Fibroblast of pulmonary artery (primary cell): ENCODE measurements at places on chromosomes 1 and 21.

DNA sequence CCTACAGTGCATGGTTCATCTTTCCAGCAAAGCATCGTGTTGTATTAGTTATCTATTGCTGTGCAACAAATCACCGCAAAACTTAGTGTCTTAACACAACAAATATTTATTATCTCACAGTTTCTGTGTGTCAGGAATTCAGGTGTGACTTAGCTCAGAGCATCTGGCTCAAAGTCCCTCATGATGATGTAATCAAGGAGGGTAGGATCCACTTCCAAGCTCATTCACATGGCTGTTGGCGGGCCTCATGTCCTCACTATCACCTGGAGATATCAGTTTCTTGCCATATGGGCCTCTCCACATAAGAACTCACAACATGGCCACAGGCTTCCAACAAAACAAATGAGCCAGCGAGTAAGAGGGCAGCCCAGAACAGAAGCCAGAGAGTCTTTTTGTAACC lies 135.6 kb upstream of the GJB5 start:
- DNase-seq = no peak

GRCh38 chr21:44886113-44887075 lies 12.9 kb upstream of the PTTG1IP start:
- DNase-seq = no peak

- DNase-seq = no peak
Measured at GRCh38 chr1:109765483-109765815, 1.7 kb upstream of the EPS8L3 start.

DNA sequence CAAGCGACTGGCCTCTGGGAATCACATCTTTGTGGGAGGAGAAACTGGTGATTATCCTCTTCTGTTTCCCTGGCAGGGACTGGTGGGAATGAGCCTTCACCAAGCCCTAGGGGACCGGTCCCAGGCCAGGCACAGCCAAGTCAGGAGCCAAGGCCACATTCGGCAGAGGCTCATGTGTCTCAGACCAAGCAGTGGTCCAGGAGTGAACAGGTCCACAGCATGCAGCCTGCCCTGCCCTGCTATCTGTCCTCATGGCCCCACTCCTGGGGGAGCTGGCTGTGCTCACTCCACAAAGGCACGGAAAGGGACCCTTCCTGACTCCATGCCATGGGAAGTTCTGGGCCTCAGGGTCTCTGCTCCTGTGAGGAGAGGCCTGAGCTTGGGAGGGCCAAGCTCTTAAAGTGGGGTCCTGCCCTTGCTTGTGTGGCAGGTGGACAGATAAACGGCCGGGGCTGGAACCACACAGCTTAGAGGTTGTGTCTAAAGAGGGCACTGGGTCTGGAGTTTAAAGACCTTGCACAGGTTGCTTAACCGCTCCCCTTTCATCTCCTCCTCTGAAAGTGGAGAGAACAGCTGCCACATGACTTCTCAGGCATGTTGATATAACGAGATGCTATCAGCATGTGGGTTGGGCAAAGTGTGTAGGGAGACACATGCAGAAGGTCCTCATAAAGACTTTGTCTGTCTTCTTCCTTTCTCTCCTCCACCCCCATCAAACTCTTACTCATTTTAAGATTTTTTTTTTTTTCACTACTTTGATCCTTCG lies 57.5 kb downstream of the CASQ2 start:
- DNase-seq = no peak

DNA sequence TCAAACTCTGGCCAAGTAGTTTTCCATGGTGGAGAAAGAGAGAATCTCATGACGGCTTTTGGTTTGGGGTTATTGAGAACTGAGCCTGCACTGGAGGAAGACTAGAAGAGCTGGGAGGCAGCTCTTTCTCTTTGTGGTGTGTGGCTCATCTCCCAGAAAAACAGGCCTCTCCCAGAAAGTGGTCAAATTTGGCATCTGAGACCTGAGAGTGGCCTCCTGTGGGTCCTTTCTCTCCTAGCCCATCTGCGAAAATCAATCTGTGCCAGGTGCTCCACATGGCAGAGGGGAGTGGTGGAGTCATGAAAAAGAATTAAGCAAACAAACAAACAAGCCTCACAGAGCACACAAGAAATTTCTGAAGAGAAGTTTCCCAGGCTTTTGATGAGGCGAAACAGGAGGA lies 305.0 kb downstream of the ST6GALNAC3 start:
- no peak for DNase-seq

GRCh38 chr1:169849346-169850022 lies 44.2 kb downstream of the SCYL3 start:
- DNase-seq = no peak

- no peak for DNase-seq
Measured at GRCh38 chr21:44441581-44442265, 13.6 kb upstream of the LRRC3 start.

- DNase-seq = no peak
Measured at GRCh38 chr1:116346943-116347673, 25.9 kb upstream of the ATP1A1 start.

- DNase-seq = peak; percentile 30
Measured at GRCh38 chr1:60425528-60425927, 352.0 kb upstream of the C1orf87 start.

GRCh38 chr1:66335125-66335524 lies 198.8 kb upstream of the SGIP1 start:
- DNase-seq = no peak

DNA sequence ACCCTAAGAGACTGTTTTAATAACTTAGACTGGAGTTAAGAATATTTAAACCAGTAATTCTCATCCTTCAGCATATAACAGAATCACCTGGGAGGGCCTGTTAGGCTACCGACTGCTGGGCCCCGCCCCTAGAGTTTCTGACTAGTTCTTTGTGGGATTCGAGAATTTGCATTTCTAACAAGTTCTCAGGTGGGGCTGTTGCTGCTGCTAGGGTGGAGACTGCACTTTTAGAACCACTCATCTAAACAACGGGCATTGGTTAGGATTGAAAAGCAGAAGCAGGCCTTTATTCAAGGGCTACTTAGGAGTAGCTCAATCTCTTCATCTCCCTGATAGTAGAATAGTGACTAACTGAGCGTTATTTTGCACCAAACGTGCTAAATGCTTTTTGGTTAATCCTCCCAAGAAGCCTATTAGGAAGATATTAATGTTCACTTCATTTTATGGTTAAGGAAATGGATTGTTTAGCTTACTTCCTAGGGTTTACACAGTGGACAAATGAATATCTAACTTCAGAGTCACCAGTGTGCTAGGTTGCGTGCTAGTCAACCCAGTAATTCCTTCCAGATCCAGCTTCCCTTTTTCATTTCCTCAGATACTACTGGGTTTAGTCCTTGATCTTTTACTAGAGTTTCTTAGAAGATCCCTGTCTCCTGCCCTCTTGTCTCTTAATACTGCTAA lies 31.1 kb upstream of the UAP1 start:
- no peak for DNase-seq

GRCh38 chr1:85762804-85763203 lies 54.6 kb upstream of the ZNHIT6 start:
- no peak for DNase-seq

- no peak for DNase-seq
Measured at GRCh38 chr1:64956733-64957441, 9.5 kb downstream of the JAK1 start.

DNA sequence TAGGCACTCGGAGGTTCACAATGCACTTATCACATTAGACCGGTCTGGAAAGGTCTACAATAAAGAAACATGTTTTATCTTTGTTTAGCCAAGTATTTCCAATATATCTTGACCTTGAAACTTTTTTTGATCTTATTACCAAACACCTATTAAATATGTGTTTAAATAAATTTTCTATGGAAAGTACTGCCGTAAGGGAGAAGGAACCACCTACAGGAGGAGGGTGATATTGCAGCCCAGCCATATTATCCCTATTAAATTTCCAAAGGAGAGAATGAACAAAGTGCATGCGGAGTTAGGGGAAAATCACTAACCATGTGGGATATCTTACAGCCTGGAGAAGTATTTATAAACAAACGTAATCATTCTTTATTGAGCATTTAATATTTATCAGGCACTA lies 14.5 kb downstream of the BRINP2 start:
- peak; percentile 27 for DNase-seq

DNA sequence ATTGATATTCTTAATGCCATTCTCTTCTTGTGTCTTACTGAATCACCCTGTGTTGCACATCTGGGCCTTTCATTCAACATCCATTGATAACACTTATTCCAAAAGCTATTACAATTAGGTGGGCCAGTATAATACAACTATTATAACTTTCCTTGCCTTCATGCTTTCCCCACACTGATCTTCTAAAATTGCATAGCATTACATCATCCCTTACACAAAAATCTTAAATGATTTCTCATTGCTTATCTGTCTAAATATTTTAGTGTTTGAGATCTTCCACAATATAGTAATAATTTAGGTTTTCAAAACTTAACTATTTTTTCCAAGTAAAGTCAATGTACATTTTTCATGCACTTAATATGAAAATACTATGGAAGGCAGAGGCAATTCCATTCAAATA lies 1634.1 kb downstream of the PLA2G4A start:
- DNase-seq = no peak

DNA sequence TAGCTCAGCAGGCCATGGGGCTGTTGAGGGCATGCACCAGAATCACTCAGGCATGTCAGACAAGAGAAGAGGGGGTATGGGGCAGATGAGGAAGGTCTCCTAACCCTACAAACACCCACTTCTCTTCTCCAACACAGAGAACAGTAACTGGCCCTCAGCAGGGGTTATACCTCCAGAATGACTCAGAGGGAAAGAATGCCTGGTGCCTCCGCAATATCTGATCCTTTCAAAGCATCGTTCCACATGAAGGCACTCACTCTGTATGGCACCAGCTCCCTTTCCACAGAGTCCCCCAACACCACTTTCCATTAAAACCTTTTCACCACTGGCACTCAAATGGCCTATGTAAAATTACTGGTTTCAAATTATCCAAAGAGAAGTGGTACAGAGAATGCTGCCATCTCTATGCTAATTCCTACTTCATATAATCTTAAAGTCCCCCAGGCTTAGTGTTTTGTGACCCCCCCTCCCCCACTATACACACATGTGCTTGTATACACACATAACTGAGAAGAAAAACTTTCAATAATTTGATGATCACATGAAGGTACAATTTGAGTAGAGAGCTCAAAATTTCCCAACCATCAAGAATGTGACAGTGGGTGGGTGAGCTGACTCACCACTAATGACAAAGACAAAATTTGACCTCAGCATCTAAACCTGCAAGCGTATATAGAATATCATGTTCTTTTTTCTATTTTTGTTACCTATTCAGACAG lies 91.5 kb downstream of the SIPA1L2 start:
- DNase-seq = peak; percentile 41

DNA sequence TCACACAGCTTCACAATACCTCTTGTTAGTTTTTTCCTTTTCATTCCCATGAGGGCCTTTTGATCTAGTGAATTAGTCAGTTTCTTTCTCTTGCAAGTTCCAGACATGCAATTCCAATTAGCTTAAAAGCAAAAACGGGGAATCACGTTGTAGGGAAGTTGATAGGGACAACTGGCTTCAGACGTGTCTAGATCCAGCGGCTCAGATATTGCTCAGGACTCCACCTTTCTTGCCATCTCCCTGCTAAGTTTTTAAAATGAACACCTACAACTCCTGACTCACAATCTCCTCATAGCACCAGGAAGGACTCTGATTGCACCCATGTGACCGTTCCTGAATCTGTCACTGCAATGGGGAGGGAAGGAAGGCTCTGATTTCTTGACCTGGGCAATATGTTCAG lies 63.8 kb upstream of the ARHGAP29 start:
- DNase-seq = no peak

GRCh38 chr1:11340233-11340632 lies 67.2 kb downstream of the UBIAD1 start:
- no peak for DNase-seq

DNA sequence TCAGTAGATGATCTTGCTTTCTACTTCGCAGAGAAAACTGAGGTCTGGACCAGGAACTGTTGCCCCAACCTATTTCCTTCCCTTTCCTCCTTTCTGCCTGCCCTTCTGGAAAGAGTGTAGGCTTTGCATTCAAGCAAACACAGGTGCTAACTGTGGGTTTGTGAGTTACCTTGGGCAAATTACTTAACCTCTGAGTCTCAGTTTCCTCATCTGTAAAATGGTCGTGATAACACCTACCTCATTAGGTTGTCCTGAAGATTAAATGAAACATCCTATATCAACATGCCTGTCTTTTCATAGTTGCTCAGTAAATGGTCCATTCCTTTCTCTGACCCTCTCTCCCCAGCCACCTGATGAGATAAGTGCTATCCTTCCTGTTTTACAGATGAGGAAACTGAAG lies 9.5 kb upstream of the BLACAT1 start:
- DNase-seq = no peak

DNA sequence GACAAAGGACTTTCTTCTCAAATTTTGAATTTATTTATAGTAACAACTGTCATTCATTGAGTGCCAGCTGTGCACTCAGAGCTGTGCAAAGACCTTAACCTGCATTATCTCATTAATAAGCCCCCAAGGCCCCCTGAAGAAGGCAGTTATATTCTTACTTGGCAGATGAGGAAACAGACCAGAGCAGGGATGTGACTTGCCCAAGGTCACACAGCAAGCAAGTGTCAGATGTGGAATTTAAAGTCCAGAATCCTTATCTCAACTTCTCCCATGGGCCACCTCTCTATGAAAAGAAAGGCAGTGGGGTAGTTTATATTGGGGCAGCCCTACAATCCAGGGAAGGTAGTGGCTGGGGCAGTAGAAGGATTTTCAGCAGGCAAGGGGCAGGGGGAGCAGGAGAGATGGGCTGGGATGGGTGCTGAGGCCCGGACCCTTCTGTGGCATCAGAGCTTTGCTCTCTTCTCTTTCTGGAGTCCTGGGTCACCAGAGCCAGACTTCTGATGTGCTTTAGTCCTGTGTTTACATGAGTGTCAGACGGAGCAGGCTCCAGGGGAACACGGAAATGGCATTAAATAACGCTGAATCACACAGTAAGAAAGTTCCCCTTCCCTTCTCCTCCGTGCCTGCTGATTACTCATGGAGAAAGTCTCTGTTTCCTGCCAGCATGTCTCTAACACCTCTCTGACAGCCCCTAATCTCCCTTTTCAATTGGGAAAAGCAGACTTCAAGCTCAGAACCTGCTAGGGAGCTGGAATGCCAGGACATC lies 39.5 kb downstream of the EPHB2 start:
- peak; percentile 93 for DNase-seq

GRCh38 chr1:172642970-172643369 lies 15.9 kb upstream of the FASLG start:
- DNase-seq = peak; percentile 28

GRCh38 chr1:203304919-203305808 lies at the start of gene BTG2:
BTG2 (plus strand) TSS chr1:203305519; CDS start chr1:203305607, 88 bp downstream.
- peak; percentile 90 for DNase-seq
